CD8-positive, alpha-beta T cell (primary cell): ENCODE measurements at places on chromosomes 1 and 21.

- no peak for DNase-seq
These were observed 1.7 kb upstream of the GLIS1 start for GRCh38 chr1:53740621-53741105.

DNA sequence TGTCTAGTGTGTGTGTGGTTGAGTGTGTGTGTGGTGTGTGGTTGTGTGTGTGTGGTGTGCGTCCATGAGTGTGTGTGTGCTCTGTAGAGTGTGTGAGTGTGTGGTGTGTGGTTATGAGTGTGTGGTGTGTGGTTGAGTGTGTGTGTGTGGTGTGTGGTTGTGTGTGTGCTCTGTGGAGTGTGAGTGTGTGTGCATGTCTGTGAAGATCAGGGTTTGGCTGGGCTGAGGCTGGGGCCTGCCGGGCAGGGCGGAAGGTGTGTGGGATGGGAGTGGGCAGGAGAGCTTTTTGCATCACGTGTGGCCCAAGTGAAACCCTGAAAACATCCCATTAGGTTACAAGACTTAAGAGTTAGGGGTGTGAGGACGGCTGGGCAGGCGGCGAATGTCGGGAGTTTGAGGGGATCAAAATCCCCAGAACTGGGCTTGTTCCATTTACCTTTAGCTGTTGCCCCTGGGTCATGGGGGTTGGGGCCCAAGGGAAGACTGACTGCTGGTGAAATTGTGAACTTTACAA lies 2.9 kb upstream of the FCMR start:
- peak; percentile 40 for DNase-seq

GRCh38 chr1:177309880-177310279 lies 139.1 kb downstream of the BRINP2 start:
- DNase-seq, result no peak

DNA sequence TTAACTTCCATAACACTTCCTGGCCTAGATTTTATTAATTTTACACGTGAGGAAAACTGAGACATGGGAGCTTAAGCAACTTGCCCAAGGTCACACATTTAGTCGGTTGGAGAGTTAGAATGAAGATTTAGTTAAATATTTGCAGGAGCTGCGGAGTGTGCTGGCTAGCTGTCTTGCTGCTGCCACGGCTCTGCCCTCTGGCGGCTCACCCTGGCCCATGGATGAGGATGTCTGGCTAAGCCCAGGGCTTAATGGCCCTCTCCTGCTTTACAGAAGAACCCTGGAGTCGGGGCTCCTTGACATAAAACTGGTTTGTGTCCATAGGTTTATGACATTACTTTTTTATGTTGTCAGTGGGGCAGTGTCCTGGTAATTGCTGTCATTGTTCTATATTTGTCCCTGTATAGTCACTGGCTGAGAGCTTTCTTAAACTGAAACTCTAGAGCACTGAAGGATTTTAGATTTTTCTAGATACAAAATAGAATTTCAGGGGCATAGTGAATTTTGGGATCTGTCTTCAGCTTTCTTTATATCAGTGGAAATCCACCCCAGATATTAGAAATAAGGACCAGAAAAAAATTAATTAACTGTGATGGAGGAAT lies 88.9 kb upstream of the WLS start:
- no peak for DNase-seq
